ENCODE measurements at places on chromosomes 5 and 9.

- DNase-seq: no peak
Observed at GRCh38 chr9:88808019-88808656, 183.1 kb upstream of the S1PR3 start.

- no peak for DNase-seq
Observed at GRCh38 chr5:98292496-98292895, 481.0 kb upstream of the RGMB start.

DNA sequence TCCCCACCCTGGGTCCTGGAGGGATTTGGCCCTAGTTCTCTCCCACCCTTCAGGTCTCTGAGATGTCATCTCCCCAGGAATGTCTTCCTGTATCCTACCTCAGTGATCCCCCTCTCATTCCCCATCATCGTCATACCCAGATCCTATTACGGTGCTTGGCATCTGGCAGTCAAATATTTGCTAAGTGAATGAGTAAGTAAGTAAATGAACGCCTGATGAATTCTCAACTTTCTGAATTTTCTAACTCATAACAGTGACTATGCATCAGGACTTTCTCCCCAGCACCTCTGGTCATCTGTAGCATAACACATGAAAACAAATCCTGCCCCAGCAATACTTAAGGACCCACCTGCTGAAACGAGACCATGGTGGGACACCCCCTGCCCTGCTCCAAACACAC lies 244.2 kb downstream of the EBF1 start:
- DNase-seq: no peak

GRCh38 chr5:105504-106070 lies 13.6 kb downstream of the PLEKHG4B start:
- DNase-seq: no peak

DNA sequence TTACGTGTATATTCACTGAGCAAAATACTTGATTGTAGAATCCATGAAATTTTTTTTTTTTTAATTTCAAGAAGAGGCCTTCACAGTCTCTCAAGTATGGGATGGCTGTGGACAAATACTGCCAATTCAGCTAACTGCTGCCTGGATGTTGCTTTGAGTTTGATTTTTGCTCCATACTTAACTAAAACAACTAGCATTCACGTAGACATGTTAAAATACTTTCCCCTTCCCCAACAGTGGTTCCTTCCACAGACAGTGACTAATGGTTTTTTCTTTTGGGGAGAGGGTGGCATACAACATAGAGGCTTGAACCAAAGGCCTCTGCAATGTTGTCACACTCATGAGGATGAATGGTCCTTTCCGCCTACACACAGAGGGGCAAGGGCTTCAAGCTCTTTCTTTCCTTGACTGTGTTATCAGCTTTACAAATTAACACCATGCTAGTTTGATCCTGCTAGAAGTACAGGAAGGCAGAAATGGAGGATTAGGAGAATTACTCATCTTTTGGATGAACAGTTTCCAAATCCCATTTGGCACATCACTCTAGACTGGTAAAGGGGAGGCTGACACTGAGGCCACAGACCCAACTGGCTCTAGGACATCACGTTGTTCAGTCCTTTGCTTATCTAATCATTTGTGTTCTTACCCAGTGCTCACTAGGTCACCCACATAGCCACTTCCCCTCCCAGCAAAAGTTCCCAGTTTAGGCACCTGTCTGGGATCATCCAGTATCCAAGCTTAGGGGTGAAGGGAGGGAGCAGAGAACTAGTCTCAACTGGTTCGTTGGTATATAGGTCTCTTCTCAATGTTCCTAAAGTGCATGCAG lies 1.8 kb upstream of the LEAP2 start:
- DNase-seq: no peak
